Right lung (tissue), 10 donors: ENCODE measurements at places on chromosomes 5 and 9. TPM values are rescaled to one million over a fixed set of nuclear protein-coding genes. Genes with fewer than 3 reads are reported as not detected.

The FOXD4 gene
- polyA plus RNA-seq = 0.52 TPM

- no peak for DNase-seq
These were observed 240.5 kb upstream of the TUSC1 start for GRCh38 chr9:25918761-25919160.

The FAM163B gene
- 2.2 TPM for polyA plus RNA-seq

The FOXD1 gene
- 0.10 TPM for polyA plus RNA-seq

DNA sequence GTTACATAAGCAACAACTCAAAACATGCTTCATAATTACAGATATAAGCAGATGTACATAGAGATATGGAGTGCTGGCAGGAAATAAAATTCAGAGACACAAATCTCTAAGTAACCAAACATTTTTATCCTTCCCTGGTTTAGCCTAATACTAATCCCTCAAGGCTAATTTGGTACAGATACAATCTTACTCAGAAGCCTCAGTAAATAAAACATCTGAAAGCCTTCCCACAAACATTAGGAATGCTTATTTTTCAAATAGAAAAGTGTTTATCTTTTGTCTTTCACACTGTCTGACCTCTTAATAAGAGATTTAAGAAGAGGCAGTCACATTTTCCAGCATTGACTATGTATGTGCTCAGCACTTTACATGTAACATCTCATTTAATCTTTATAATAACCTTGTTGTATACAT is 399.4 kb downstream of the ARRDC3 start:
- DNase-seq = no peak

DNA sequence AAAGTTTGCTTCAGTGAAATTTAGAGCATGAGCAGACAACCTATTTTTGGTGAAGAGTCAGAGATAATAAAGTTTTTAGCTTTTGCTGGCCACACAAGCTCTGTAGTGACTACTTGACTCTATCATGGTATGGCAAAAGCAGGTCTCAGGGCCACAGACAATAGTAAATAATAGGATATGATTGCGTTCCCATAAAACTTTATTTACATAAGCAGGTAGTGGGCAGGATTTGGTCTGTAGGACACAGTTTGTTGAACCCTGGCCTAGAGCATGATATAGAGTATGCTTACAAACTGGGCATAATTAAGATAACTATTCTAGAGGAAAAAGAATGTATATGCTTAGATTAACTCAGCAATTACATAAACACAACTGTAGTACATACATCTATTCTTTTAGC is 30.1 kb downstream of the ITGA1 start:
- no peak for DNase-seq

- no peak for DNase-seq
These were observed 47.8 kb upstream of the SUSD3 start for GRCh38 chr9:93010704-93011103.

DNA sequence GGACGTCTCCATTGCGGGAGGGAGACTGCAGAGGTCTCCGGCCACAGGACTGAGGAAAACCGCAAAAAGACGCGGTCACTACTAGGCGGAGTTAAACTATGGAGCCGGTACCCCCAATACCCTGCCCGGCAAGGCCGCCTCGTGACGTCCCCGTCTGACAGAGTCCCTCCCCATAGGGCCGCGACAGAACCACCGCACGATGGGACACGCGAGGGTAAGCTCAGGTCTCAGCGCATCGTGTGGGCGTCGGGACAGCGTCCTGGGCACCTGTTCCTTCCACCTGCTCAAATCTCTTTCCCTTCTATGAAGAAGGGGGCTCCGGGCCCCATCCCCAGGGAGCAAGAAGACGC is 35.2 kb upstream of the GLDC start:
- no peak for DNase-seq
